ENCODE measurements at places on chromosomes 2 and 18. TPM values are rescaled to one million over a fixed set of nuclear protein-coding genes. Genes with fewer than 3 reads are reported as not detected.

DNA sequence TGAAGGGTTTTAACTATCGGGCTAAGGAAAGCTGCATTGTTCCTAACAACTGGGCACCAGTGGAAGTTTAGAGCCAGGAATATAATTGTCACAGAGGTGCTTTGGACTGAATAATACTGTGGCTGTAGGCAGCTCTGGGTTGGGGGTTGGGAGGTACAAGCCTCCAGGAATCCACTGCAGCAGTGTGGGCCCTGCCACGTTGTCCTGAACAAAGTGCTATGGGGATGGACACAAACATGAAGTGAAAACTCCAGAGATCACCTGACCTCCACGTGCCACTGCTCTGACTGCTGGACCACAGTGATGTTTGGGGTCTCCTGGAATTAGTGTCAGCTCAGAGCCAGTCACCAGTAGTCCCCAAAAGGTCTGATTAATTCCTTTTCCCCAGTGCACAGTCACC, 110.9 kb downstream of the BCL2 start:
- DNase-seq: no peak

DNA sequence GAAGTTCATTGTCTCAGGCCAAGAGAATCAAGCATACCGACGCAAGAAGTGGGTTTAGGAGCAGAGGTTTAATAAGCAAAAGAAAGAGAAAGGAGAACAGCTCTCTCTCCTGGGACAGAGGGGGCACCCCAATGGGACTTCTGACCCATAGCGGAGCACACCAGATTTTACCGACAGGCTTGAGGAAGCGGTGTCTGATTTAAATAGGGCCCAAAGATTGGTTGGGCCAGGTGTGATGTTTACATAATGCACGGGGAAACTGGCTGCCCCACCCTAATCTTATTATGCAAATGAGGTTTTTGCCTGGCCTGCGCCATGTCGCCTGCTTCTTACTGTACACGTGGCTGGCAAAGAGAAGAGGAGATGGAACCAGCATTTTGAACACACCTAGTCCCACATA, 106.2 kb downstream of the MREG start:
- no peak for DNase-seq

- peak; percentile 36 for DNase-seq
Observed at GRCh38 chr2:20190876-20191713, 33.8 kb downstream of the SDC1 start.

DNA sequence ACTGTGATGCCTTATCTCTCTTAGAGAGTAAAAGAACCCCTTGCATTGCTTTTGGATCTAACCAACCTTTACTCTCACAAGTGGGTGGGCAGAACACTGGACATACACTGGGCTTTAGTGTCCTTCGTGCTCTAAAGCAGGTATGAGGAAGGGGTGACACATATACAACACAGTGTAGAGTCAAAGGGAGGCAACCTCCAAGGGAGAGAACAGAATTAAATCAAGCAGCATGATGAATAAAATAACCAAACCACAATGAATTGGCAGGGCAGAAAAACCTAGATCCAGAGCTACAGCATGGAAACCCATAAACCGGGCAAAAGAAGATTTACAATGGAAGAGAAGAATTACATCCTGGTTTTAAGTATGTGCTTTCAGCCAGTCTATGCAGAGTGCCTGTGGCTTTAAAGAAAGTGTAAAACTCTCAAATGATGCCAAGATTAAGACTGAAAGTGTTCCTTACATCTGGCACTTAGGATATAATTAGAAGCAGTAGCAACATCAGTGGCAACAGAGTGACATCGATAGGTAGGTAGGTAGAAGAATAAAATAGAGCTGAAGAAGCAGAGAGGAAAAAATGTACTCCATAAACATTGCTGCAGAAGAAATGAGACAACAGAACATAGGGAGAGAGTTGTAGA, 191.7 kb upstream of the ZC3H15 start:
- DNase-seq: no peak

DNA sequence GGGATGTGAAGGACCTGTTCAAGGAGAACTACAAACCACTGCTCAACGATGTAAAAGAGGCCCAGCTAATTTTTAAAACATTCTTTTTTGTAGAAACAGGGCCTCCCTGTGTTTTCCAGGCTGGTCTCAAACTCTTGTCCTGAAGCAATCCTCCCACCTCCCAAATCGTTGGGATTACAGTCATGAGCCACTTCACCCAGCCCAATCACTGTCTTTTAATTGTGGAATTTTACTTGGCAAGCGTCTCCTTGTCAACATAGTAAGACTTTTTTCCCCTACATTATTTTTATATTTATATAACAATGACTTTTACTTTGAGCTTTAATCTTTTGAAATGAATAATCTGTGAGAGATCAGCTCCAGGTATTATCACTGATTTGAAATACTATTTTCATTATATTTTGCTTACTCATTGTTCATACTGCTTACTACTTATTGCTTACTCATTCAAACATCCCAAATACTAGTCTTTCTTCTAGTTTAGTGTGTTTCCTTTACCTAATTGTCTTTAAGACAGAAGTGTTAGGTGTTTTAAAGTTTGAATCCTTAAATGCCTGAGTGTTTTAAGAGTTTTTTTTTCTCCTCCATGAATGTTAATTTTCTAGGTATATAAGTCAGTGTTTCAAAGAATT, 48.9 kb downstream of the PTPN4 start:
- DNase-seq: peak; percentile 35

- no peak for DNase-seq
Observed at GRCh38 chr18:8359076-8359475, 250.2 kb upstream of the RAB12 start.

GRCh38 chr2:16608661-16609643, 56.7 kb downstream of the CYRIA start:
- peak; percentile 23 for DNase-seq

- DNase-seq: no peak
Observed at GRCh38 chr2:174180165-174180724, 68.1 kb downstream of the OLA1 start.

DNA sequence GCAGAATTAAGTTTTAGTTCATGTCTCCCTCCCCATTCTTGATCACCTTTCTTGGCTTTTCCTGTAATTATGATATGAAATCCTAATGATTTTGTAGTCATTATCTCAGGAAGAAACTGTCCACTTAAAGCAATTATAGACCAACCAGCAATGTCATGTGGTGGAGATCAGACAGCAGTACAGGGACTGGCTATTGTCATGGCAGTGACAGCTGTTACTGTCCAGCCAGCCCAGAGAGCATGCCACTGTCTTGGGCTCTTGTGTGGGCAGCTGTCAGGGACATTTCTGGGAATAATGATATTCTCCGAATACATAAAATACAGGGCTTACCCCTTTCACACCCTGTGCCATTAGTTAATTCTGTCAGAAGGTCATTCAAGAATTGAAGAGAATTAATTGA, 355.3 kb upstream of the RAB12 start:
- DNase-seq: no peak

- no peak for DNase-seq
Observed at GRCh38 chr2:73528688-73529087, 113.5 kb downstream of the NAT8 start.

Gene C1QL2
- not detected for total RNA-seq

DNA sequence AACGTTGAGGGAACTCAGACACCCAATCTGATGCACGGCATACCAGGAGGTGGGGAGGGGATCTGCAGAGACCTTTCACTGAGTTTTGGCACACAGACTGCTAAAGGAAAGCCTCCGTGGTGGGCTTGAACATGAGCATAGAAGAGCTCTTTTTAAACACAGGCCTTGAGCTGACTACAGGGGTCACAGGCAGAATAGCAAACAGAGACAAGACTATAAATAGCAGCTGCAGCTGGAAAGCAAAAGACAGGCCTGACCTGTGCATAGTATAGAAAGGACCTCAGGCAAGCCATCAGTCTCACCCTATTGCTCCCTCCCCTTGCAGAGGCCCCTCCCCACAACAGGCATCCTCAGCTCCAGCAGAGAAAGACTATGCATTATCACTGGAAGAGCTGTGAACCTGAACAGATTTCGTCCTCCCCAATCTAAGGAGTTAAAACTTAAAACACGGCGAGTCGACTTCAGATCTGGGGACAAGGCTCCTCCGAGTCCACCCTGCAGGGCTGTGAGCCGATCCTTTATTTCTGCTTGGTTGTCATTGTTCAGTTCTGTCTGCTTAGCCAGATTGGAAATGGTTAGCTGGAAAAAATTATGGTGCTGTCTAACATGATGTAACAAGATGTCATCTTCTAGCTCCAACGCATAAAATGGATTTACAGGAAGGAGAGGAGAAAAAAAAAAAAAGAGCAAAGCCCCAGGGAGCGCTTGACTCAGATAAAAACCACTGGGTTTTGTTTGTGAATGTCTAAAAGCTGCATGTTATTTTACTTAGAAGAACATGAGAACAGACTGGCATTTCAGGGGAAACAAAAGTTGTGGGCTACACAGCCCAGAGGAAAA, 25.2 kb upstream of the LCLAT1 start:
- DNase-seq: peak; percentile 12

Gene TMEM17
- total RNA-seq: 1.3 TPM

Gene LONRF2
- not detected for total RNA-seq

Measured in dermis microvascular lymphatic vessel endothelial cell (primary cell).